ENCODE measurements at places on chromosomes 3 and 15.

GRCh38 chr3:137854533-137855261 lies 90.6 kb downstream of the SOX14 start:
- no peak for DNase-seq

- no peak for DNase-seq
Measured at GRCh38 chr3:16398648-16399047, 114.9 kb downstream of the RFTN1 start.

DNA sequence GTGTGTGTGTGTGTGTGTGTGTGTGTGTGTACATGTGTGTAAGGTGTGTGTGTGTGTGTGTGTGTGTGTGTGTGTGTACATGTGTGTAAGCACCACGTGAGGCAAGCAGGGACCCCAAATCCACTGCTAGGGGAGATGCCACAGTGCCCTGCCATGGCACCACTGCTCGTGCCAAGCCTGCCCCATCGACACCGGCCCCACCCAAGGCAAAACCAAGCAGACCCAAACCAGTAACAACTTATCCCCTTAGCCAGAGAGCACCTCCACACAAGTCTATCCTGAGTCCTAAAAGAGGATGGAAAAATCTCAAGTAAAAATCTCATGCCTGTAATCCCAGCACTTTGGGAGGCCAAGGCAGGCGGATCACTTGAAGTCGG lies 45.1 kb downstream of the BDH1 start:
- DNase-seq: no peak

DNA sequence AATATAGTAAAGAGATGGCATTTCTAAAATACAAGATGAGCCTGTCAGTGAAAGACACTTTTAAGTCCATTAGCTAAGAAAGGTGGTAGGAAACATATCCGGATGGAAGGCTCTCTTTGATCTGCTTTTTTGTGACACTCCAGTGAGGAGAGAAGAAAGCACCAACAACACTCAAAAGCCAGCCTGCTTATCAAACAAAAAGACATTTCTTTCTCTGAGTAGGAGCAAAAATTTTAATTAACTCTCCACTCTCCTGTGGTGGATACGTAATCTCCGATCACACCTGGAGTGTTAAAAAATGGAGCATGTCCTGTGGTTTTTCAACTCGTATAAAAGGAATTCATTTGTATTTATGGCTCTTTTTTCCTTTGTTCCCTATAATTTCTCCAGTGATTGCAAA lies 65.3 kb downstream of the OXNAD1 start:
- DNase-seq: no peak

DNA sequence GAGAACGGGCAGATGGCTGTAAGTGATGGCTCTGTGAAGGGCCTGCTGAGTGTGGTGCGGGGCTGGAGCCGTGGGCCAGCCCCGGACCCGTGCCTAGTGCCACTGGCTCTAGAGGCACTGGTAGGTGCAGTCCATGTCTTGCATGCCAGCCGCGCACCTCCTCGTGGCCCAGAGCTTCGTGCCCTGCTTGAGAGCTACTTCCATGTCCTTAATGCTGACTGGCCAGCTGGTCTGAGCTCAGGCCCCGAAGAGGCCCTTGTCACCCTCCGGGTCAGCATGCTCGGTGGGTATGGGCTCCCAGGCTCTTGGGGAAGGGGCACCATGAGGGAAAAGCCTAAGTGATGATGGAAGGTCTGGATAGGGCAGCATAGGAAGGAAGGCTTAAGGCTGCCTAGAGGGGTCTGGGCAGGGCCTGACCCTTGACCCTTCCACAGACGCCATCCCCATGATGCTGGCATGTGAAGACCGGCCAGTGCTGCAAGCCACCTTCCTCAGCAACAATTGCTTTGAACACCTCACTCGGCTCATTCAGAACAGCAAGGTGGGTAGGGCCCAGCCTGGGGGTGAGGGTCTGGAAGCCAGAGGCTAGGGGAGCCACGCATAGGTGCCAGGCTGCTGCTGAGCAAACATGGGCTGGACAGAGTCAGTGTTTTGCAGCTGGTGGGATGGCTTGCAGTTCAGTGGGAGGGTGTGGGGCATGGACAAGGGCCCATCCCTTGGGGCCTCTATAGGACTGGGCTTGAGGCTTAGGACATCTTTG lies 12.1 kb downstream of the NBEAL2 start:
- DNase-seq: no peak
